Activated CD4-positive, alpha-beta T cell treated with anti-CD3 and anti-CD28 coated beads, Interleukin-2, amount 50 U/mL, for 24 hours (primary cell): ENCODE measurements at places on chromosomes 12 and 14.

DNA sequence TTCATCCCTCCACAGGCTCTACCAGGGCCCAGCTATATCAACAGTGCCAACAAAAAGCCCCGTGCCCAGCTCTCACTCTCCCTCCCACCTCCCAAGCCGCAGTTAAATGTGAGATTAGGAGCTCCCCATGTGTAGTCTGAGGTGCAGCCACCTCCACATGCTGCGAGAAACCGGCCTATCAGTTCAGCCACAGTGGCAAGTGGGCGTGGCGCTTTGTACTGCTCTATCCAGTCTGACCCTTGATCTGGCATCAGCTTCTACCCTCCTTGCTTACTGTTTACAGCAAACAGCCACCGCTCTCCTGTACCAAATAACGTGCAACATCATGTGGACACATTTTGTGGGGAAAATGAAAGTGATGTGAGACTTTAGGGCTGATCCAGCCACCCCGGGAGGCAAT is 1.7 kb downstream of the PLEK2 start:
- DNase-seq = no peak

DNA sequence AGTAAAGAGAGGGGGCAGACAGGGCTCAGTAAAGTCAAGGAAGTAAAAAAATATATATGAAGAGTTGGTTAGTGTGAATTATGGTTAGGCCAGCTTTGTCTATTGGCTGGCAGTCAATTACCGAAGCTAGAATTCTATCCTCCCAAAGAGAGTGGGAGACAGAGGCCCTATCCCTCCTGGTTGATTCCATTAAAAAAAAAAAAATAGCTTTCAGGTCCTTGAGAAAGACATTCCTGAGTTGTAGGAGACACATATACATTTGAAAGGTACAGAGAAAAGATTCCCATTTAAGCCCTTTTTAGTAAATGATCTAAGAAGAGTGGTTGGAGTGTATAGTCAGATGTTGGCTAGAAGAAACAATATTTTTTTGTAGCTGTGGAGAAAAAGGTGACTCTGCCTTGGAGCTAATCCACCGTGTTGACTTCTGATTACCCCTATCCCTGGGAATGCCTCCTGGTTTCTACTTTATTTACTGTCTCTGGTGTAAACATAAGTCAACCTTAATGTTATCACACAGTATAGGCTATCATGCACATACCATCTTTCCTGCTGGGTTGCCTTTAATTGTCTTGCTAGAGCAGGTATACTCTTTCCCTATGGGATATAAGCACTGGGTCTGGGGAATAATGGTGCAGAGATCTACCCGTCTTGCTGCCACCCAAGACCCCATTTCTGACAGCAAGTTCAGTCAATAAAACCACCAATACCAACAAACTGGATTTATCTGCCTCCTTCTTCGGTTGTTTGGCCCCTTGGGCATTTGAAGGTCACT is 859.9 kb upstream of the ATXN7L3B start:
- no peak for DNase-seq

DNA sequence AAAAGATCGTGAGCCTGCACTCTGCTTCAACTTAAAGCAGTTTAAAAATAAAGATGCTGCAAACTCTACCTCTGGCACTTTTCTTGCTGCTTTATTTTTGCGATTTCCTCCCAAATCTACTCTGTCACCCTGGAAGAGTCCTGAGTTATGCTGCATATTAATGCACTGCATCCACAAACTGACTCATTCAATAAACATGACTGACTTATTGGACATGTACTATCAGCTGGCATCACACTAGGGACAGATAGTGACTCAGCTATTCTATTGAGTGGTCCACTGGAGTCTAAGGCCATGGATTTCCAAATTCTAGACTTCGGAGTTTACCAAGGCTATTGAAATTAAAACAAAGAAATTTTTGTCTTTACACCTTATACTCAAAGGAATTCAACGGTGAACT is 90.7 kb upstream of the PTPRR start:
- no peak for DNase-seq

DNA sequence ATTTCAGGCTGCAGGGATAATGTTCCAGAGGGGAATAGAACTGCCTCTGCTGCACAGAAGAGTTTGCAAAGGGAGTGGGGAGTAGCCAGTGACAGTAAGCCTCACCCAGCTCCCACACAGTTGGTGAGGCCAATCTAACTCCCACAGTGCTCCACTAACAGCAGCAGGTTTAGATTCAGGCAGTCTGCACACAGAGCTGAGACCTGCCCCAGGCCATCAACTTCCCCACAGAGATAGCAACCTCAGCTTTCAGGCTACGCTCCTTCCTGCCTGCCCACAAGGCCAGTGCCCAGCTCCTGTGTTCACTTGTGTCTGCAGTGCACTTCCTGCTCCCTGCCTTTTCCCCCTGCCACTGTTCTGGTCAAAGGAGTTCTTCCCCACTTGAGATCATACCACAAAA is 107.5 kb downstream of the TBC1D30 start:
- DNase-seq = no peak

GRCh38 chr14:39038542-39038941 is 64.5 kb downstream of the SEC23A start:
- no peak for DNase-seq

DNA sequence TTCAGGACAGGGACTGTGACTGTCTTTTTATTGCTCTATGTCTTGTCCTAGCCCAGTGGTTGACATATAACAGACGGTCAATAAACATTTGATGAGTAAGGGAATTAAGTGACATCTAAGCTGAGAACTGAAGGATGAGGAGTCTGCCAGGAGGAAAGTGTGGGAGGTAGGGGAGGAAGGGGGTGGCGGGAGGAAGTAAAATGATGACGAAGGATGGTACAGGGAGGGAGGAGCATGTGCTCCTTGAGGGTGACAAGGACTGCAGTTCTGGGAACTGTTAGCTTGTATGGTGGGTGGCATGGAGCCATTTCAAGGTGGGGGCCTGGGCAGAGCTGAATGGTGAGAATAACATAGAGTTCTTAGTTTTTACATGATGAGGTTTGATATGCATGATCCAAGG is 64.4 kb downstream of the RGS6 start:
- no peak for DNase-seq
